ENCODE measurements at places on chromosomes 5 and 9.
A peak's percentile ranks its signal among the peaks of the same experiment; 100 is the strongest.

DNA sequence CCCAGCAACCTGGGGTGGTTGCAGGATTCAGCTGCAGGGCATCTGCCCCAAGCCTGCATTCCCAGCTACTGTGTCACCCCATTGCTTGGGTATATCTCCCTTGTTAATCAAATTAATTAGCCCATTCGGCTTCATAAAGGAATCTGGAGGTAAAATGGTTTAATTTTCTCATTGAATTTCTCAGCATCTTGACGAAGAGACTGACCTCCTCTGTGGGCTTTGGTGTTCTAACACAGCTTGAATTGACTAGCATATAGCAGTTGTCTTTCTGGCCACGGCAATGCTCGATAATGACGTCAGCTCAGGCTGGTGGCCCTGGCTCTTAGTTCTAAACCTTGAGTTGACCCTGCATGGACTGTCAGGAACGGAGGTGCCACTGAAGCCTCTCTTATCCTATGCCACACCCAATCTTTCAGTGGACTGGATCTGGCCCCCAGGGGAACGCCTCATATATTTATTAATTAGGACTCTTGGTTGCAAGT, 72.4 kb downstream of the MSX2 start:
- no peak for DNase-seq

DNA sequence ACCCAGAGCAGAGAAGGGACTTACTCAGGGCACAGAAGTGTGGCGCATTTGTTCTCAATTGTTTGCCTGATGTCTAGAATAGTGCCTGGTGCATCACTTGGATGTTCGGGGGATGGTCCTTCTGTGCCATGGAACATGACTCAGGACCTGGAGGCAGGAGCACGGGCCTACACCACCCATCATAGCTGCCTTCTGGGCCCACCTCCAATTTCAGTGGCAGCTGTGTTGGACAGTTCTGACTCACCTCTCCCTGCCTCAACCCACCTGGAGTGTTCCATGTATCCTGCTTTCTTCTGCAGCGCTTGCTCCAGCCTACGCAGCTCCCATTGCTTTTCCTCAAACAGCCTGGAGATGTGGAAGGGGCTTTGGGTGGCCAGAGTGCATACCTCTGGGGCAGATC, 12.5 kb upstream of the CXCL14 start:
- no peak for DNase-seq

GRCh38 chr5:159106193-159106568, 6.5 kb upstream of the EBF1 start:
- DNase-seq: peak; percentile 67

DNA sequence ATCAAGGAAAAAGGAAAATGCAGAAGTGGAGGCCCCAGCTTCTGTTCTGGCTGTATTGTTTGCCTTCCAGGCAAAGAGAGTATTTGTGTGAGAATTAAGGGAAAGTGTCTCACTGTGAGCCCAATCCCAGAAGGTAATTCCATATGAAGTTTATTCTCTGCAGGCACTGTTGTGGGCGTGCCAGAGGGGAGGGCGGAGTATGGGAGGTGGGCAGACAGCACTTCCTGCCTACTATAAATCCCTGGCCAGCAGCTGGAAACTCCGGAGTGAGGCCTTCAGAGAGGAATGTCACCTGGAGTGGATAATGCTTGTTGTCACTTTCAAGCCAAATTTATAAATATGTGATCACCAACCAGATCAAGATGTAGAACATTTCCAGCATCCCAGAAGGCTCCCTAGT, 209.5 kb downstream of the ARHGAP26 start:
- no peak for DNase-seq

- no peak for DNase-seq
Measured at GRCh38 chr5:36936309-36936708, 59.7 kb downstream of the NIPBL start.

GRCh38 chr5:96538808-96539250, 105.8 kb upstream of the PCSK1 start:
- no peak for DNase-seq

DNA sequence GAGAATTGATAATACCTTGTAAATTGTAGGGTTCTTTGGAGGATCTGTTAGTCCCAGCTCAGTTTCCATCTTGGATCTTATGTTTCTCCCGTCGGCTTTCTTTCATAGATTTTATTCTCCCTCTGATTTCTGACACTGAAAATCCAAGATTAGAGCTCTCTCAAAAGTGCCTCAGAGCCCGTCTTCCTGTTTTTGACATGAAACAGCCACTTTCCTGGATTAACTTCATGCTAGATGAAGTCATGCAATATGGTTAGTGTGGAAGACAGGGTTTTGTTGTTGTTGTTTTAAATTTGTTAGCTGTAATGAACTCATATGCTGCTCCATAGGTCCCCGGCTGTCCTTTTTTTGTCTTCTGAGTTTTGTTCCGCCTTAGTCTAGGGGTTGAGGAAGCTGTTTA, 51.6 kb upstream of the ZFR start:
- DNase-seq: no peak

DNA sequence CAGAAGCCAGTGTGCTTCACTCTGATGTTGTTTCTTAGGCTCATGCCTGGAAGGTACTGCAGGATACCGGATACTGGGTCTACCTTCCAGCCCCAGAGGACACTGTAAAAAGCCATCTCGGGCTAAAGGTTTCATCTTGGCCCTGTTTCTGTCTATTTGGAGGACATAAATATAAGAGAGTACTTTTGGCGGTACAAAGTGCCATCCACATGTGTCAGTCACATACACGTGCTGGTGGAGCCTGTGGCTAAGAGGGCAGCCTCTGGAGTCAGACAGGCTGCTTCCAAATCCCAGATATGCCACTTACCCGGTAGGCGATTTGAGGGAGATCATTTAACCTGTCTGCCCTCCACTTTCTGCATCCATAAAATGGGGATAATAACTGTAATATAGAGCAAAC, 160.4 kb downstream of the NR3C1 start:
- no peak for DNase-seq

GRCh38 chr5:125713109-125713805, 710.0 kb upstream of the GRAMD2B start:
- no peak for DNase-seq

- DNase-seq: no peak
Measured at GRCh38 chr9:129154866-129155477, 23.1 kb downstream of the IER5L start.

GRCh38 chr5:127936439-127936972, 147.1 kb upstream of the SLC12A2 start:
- DNase-seq: no peak

- no peak for DNase-seq
Measured at GRCh38 chr5:173926359-173926758, 38.2 kb downstream of the CPEB4 start.

Measured in activated effector memory CD4-positive, alpha-beta T cell treated with anti-CD3 and anti-CD28 coated beads, Interleukin-2, amount 50 U/mL, for 16 hours (primary cell).